ENCODE measurements at places on chromosomes 12 and 14.

DNA sequence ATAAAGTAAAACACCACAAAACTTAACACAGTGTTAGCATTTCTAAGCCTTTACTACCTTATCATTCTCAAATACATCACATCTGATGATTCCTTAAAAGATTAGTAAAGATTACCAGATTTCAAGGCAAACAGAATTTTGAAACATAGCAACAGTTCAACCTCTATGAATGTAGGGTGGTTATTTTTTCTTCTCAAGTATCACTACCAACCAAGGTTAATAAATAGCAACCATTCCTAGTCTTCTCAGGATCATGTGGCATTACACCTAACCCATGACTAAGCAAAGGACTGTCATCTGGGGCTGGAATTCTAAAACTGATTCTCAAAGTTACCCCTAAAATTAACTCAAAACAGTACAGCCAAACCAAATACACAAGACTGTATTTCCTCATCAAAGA is 39.4 kb upstream of the CSRNP2 start:
- DNase-seq: no peak

DNA sequence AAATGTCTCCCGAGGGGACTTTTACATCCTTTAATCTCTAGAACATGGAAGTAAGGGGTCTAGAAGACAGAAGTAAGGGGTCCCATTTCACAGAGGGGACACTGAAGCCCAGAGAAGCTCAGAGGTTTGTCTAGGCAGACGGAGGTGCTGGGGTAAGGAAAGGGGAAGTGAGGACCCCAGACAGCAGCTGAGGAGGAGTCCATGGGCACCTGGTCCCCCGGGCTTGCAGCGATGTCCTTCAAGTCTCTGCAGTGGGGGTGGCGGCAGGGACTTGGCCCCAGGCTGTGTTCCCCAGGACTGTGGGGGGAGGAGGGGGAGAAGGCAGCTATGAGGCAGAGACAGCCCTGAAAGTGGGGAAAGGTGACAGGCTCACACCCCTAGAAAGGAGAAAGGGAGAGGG is 30.7 kb downstream of the DTX1 start:
- DNase-seq: no peak

GRCh38 chr12:29698756-29699155 is 85.0 kb downstream of the TMTC1 start:
- no peak for DNase-seq

GRCh38 chr14:76531821-76532318 is 155.9 kb downstream of the ESRRB start:
- no peak for DNase-seq

- DNase-seq: no peak
Observed at GRCh38 chr14:26863736-26864135, 265.9 kb upstream of the NOVA1 start.

- DNase-seq: no peak
Observed at GRCh38 chr14:61643555-61643954, 51.8 kb upstream of the HIF1A start.

- no peak for DNase-seq
Observed at GRCh38 chr14:20808162-20808483, 5.5 kb upstream of the RNASE1 start.

DNA sequence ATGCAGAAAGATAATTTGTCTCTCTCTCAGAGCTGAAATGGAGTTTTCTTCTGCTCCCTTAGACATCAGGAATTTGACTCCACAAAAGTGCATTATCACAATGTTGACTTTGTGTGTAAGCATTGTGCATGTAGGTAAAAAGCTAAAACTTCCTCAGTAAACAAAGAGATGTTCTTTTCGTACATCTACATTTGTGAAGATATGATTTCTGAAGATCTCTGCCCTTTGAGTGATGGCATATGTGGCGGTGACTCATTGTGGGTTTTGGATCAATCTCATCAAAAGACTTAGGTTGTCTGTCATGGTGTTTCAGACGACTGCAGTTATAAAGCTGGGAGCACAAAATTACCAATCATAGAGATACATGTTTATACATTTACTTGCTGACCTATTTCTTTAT is 411.4 kb upstream of the LMO3 start:
- DNase-seq: no peak

DNA sequence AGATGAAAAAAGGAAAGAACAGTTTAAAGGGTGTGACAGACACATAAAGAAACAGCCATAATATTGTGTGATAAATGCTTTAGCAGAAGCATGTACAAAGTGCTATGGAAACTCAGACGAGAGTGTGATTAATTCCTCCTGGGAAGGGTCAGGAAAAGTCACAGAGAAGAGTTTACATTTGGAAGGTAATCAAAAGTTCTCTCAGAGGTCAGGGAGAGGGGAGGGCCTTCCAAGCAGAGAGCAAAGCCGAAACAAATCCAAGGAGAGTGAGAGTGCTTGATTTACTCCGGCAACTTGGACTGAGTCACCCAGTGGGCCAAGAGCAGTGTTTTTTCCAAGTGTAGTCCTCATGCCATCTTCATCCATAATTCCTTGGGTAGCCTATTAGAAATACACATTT is 108.3 kb downstream of the IGF1 start:
- DNase-seq: no peak

DNA sequence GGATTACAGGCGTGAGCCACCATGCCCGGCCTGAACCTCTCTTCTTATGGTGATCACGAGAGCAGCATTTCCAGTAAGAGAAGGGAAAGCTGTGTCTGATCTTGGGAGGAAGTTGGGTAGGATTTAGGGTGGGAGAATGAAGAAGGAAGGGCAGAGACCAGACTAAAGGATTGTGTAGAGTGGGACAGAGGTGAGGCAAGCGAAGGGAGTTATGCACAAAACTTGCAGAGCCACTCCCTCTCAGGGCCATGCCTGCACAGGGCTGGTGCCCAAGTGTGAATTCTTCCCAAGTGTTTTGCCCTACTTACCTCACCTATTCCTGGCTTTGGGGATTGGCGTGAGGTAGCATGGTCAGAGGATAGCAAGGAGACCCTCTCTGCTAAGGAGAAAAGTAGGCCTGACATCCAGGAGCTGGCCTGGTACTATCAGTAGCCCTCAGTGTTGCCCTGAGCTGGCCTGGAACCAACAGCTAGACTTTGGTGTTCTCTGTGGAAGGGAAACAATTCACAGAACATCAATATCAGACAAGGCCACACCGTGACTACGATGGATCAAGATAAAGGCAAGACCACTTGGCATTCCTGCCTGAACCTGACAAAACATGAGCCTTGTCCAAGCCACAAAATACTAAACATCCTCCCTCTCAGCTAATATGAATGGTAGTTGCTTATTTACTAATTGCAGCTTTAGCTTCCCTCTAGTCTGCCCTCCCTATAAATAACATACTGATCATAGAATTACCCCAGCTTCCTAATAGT is 201.0 kb upstream of the AMIGO2 start:
- DNase-seq: no peak

DNA sequence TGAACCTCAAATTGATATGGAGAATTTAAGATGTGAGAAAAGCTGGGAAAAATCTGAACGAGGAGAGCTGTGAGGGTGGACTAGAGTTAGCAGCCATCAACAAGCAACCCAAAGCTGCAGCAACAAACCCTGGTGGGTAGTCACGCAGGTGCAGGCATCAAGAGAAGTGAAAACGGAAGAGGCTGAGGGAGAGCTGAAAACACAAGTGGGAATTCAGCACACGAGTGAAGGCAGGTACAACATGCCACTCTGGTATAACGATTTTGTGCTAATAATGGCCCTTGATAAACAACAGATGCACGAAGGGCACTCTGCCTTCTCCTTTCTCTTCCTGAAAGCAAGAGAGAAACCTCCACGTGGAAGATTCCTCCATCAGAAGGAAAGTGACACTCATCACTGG is 11.5 kb downstream of the TCL1B start:
- DNase-seq: no peak

GRCh38 chr14:32382704-32383103 is 53.6 kb downstream of the AKAP6 start:
- DNase-seq: peak; percentile 29

GRCh38 chr12:132196038-132196872 is 52.0 kb downstream of the NOC4L start:
- DNase-seq: no peak

GRCh38 chr12:98735821-98736220 is 90.7 kb downstream of the APAF1 start:
- DNase-seq: no peak

- DNase-seq: no peak
Observed at GRCh38 chr12:24278832-24279231, 329.4 kb upstream of the SOX5 start.

DNA sequence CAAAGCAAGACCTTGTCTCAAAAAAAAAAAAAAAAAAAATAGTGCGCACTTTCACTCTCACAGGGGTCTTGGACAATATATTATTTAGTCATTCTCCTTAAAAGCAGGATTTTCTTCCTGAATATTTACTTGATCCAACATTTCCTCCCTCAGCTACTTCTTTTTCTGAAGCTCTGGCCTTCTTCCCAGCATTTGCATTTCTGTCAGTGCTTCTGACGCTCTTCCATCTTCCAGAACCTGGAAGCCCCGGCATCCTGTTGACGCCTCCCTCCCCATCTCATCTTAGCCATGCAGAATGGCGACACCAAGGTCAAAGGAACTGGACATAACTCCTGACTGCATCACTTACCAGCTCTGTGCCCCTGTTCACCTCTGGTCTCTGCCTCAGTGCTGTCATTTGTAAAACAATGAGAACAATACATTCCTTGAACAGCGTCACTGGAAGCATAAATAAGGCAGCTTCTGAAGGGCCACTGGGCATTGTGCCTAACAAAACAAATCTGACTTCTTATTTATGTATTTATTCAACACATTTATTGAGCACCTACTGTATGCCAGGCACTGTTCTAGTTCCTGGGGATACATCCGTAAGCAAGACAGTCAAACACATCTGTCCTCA is 90.9 kb upstream of the MDM1 start:
- DNase-seq: no peak

- no peak for DNase-seq
Observed at GRCh38 chr12:106774808-106775524, 484 bp downstream of the RIC8B start.

DNA sequence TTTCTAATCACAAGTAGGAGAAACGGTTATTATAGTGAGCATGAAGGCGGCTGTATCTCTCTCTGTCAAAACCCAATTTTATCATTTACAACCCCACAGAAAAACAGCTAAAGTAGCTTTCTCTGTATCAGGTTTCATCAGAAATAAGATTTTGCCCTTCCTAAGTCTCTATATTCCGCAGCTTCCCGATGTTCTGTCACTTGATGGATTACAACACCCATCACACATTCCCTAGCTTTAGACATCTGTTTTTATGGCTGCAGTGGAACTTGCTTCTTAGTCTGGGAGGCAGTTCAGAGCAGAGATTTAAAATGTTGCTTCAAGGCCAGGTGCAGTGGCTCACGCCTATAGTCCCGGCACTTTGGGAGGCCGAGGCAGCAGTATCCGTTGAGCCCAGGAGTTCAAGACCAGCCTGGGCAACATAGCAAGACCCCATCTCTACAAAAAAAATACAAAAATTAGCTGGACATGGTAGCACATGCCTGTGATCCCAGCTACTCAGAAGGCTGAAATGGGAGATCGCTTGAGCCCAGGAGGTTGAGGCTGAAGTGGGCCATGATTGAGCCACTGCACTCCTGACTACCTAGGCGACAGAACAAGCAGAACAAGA is 27.6 kb upstream of the FOXN3 start:
- DNase-seq: no peak

DNA sequence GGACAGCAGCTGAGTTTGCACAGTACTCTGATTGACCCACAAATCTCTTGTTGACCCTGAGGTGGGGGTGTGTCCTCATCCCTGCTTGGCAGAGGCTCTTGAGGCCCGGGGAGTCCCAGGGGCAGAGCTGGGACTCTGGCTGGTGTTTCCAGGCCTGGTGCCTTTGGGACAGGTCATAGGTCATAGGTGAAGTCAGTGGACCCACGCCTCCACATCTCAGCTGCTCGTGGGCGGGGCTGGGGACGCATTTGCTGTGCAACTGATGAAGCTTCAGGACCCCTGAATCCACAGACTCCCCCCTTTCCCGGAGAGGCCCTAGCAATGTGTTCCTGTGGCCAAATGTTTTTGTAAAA is 408 bp upstream of the CACNA2D4 start:
- no peak for DNase-seq

GRCh38 chr14:99737451-99737951 is 53.4 kb downstream of the CYP46A1 start:
- peak; percentile 47 for DNase-seq

- DNase-seq: peak; percentile 24
Observed at GRCh38 chr14:44982594-44982993, 20.6 kb downstream of the TOGARAM1 start.

DNA sequence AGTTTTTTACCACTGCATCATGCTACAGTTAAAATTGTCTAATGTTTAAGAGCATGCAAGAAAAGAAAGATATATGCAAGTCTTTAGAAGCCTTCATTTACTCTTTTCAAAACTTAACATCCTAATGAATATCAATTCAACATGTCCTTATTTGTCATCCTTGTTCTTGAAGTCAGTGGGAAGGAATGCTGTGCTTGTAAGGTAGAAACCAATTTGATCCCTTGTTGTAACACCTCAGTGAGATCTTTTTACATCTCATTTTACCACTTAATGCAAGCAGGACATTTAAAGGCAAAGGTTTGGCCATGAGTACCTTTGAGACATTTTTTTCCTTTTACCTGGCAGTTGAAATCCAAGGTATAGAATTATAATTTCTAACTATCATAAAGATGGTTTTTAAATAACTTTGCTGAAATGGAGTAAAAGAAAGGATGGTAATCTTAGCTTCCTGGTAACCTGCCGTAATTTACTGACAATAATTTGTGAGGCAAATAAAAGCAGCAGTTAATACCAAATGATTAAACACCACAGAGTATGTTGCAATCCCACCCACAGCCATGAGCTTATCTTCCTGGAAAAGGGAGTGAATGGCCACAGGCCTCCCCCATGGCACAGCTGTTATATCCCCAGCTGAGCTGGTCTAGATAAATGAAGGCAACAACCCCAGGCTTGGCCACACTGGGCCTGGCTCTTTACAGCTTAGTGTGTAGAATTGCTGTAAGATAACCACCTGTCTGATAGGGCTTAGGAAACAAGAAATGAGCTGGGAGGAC is 33.2 kb upstream of the STRN3 start:
- DNase-seq: no peak

DNA sequence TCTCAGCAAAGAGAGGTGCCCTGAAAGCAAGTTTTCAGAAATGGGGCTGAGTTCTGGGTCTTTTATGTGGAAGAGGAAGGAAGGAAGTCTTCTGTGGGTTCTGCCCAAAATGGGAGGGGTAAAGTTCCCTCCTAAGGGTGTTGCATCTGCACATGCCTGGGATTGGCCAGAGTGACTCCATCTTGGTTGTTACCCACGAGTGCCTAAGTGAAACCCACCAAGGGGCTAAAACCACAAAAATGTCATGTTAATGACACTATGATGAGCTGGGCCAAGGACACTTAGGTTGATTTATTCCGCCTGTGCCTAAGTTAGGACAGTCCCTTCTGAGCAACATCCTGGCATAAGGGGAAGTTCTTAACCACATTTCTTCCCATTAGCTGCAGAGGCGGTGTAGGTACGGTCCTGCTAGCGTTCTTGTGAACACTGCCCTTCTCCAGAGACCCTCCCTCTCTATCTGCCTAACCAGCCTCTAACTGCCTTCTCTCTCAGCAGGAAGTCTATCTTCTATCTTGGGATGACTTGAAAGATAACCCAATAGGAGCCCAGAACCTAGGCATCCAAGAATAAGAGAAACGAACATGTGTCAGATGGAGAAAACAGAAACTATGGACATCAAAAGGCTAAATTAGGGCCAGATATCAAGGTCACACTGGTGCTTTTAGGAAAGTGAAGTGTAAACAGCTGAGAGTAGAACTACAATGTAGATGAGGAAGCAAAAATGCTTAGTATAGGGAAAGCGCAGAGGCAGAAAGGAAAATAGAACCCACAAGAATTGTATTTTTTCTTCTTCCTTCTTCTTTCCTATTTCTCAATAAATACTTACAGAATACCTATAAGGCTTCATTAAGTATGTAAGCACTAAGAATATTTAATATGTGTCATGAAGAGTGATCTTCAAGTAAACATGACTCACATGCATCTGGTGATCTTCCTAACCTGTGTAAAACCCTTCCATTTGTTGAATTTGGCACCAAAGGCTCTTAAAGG is 104.2 kb upstream of the AMN1 start:
- DNase-seq: no peak

Data from hippocampal formation (tissue), 2 donors.